CD4-positive, alpha-beta memory T cell (primary cell): ENCODE measurements at places on chromosomes 3 and 15.
A peak's percentile ranks its signal among the peaks of the same experiment; 100 is the strongest.

GRCh38 chr15:66746231-66746605 lies 44.2 kb downstream of the SMAD6 start:
- no peak for DNase-seq

GRCh38 chr15:71133747-71134472 lies 18.6 kb downstream of the THSD4 start:
- no peak for DNase-seq

DNA sequence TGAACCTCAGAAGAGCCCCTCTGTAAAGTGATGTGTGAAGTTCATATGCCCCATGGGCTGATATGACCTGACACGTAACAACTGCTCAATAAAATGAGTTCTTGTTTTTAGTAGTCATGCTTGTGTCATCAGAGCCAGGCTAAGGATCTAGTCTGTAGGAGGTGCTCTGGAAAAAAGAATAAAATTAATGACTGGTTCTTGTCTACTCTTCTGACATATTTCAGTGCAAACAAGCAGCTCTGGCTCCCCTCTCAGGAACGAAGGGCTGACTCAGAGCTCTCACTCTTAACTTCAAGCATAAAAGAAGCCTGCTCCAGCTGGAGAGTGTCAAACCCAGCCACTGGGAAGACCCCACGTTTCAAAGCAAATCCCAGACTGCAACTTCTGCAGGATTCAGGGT lies 77.0 kb downstream of the LRIG1 start:
- no peak for DNase-seq

GRCh38 chr3:175057401-175057800 lies 198.3 kb downstream of the NAALADL2 start:
- no peak for DNase-seq

DNA sequence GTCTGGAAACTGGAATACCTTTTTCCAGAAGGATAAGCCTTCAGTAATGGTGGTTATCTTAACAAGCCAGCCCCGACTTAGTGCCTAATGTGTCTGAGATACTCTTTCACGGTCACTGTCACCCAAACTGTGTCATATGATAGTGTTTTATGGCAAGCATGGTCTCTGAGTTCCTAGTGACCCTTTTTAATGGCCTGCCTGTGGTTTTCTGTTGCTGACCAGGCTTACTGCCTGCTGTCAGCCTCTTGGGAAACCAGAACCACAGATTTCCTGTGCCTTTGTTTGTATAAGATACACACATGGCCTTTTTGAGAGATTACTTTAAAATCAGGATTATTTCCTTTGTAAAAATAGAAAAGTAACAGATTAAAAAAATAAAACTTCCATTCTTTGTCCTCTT lies 22.4 kb downstream of the HPS3 start:
- DNase-seq = no peak

DNA sequence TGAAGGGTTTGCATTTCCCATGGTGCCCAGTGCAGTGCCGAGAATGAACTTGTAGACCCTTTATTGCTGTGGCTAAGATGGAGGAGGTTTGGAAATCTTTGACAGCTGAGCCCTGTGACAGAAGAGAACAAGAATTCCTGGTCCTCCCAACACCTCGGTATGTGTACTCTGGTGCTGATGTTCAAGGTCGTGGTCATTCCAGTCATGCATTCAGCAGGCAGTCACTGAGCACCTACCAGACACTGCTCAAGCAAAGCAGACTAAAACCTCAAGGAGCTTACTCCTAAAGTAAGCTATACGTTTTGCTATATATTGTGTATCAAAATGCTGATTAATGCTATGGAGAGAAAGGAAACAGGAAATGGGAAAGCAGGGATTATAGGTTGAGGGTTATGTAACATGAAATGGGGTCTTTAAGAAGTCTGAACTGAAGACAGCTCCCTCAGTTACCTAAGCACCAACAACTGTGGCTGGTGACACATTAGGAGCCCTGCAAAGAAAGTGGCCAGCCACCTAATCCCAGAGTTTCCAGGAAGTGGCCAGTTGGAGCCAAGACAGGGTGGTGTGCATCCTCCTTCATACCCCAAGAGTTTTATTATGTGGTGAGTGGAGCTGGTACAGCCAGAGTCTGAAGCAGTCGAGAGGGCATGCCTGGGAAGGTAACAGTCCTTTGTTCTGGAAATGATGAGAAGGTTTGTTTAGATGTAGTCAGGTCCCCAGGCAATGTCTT lies 65.0 kb downstream of the CCNL1 start:
- DNase-seq = no peak

GRCh38 chr3:4065085-4065484 lies 238.1 kb upstream of the SETMAR start:
- no peak for DNase-seq

DNA sequence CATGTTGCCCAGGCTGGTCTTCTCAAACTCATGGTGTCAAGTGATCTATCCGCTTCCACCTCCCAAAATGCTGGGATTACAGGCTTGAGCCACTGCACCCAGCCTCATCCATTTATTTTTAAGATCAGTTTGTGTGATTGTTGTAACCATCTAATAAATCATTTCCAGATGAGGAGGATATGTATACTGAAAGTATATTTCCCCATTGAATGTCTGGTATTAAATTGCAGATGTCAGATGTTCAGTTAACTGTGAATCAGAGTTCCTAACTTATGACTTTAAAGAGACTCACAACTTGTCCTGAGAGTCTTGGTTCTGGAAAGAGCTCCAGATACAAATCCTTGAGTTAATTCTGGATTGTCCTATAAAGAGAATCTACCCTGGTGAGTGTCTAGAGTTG lies 62.4 kb downstream of the TRIM71 start:
- no peak for DNase-seq

- DNase-seq = no peak
These were observed 549.0 kb downstream of the ROBO2 start for GRCh38 chr3:77588863-77589262.

DNA sequence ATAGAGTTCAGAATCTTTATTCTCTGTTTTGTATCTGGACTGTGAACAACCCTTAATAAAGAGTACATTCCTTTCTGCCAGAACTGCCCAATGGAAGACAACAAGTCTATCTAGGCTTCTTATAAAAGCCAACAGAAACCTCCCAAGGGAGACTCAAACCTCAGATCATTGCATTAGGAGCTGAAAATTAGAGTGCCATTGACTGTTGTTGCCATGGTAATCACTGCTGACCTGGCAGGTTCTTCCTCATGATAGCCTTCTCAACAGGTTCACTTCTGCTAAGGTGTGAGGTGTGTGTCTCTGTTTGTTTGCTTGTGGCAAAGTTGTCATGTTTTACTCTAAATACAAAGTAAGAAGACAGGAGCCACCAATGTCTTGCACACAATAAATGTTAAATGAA lies 79.2 kb downstream of the TMEM108 start:
- no peak for DNase-seq

GRCh38 chr15:40392986-40393948 lies 10.7 kb downstream of the KNSTRN start:
- no peak for DNase-seq

- DNase-seq = no peak
These were observed 537.8 kb upstream of the DPPA4 start for GRCh38 chr3:109874896-109875708.

- DNase-seq = no peak
These were observed 68.9 kb downstream of the TFRC start for GRCh38 chr3:196012941-196013476.

DNA sequence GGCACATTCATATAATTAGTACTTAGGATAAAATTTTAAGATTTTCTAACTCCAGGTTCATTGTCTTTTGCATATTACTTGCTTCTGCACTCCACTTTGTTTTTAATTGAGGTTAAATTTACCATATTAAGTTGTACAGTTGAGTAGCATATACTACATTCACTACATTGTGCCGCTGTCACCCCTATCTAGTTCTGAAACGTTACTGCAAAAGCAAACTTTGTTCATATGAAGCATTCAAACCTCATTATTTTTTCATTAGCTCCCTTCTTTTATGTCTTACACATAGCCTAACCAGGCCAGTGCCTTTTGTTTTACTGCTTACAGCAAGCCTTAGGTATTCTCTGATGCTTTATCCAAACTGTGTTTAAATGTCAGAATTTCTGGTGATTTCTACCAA lies 183.1 kb upstream of the CGNL1 start:
- no peak for DNase-seq

GRCh38 chr15:56916825-56917477 lies 1.5 kb upstream of the TCF12 start:
- no peak for DNase-seq

DNA sequence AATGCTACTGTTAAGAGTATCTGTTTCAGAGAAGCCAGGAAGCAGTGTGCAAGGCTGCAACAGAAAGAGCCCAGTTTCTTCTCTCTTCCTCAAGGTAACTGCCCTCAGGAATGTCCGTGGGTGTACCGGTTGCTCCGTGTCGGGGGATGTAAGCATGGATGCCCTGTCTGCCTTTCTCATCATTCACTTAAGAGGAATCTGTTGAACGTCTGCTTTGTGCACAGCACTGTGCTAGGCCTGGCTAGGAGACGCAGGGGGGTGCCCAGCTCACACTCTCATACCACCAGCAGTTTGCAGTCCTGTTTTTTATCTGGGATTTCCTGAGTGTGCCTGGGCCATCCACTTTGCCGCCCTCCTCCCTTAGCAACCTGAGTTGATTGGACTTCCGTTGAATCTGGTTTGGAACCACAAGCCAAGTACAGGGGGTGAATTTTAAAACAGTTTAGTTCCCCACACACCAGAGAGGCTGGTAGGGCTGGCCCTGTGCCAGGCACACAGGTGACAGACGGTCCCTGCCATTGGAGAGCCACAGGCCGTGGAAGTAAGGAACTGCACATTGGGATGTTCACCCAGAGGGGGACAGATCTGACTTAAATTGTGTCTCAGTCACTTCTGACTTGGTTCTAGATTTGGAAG lies 11.2 kb downstream of the BOC start:
- DNase-seq = no peak

- no peak for DNase-seq
These were observed 5.0 kb downstream of the NUDT16 start for GRCh38 chr3:131386429-131387165.

DNA sequence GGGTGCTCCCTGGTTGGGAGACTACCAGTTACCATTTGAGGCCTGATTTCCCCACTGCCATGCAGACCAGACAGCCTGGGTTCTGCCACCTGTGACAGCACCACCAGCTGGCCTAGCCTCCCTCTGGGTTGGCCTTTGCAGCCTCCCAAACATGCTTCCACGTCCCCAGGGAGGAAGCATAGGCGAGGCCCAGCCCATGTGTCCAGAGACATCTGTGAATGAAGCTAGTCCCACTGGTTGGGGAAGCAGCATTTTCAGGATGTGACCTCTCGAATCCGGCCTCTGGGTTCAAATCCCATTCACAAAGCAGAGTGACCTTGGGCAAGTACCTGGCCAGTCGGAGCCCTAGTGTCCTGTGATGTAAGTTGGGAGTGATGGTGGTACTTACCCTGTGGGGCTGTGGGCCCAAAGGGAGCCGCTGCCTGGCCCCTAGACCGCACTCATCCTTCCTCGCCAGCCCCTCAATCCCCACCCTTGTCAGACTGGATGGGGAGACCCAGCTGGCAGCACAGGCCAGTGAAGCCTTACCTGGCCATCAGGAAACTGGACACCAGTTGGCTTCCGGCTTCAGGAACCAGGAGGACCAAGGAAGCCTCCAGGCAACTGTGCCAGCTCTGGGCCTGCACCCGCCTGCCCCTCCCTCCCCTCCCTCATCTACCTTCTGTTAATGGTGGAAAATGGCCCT lies 6.0 kb downstream of the KLF15 start:
- DNase-seq = no peak

DNA sequence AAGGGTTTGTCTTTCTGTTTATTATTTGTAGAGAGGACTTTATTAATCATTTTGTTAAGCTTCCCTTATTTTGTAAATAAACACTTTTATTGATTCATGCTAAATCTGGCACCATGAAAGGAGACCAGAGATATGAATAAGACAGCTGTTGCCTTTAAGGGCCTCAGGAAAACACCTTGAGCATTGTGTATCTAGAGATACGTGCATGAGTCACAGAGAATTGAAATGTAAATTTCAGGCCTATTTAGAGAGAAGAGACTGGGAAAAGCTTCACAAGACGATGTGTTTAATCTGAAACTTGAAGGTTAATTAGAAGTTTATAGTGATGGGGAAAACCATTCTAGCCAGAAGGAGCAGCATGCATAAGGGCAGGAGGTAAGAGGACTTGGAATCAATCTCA lies 28.6 kb upstream of the UTS2B start:
- DNase-seq = no peak

GRCh38 chr3:106114220-106114619 lies 245.4 kb upstream of the CBLB start:
- DNase-seq = no peak

GRCh38 chr15:73590263-73590662 lies 42.9 kb downstream of the NPTN start:
- no peak for DNase-seq

- DNase-seq = no peak
These were observed 95.7 kb downstream of the CPN2 start for GRCh38 chr3:194255252-194256039.

- no peak for DNase-seq
These were observed 1.4 kb downstream of the FOXP1 start for GRCh38 chr3:71582036-71582611.

GRCh38 chr3:27659279-27660021 lies 62.7 kb downstream of the EOMES start:
- DNase-seq = peak; percentile 42

- DNase-seq = no peak
These were observed 120.2 kb upstream of the PFN2 start for GRCh38 chr3:150090877-150091276.

DNA sequence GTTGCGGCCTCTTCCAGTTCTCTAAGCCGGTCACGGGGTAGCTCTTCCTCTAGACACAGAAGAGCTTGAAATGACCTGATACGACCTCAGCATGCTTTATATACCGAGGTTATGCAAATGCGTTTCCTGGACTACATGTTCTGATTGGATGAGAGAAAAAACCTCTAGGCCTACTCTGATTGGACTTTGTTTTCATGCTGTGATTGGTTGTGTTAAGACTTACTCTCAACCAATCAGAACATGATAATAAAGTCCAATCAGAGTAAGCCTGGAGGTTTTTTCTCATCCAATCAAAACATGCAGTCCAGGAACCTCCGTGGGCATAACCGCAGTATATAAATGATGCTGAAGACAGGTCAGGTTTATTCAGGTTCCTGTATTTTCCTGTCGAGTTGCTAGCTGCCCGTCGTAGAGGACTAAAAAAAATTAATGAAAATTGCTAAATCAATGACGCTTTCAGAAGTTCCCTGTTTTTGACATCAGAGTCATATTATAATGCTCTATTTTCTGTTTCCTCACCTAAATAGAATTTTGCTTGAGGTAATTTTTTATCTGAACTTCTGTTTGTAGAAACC lies 177.4 kb downstream of the POTEB3 start:
- no peak for DNase-seq

GRCh38 chr3:148026009-148026588 lies 616.9 kb downstream of the ZIC1 start:
- no peak for DNase-seq

GRCh38 chr3:65490114-65490513 lies 548.6 kb downstream of the MAGI1 start:
- no peak for DNase-seq

- DNase-seq = peak; percentile 64
These were observed 125.3 kb upstream of the BNIP2 start for GRCh38 chr15:59814409-59814808.

GRCh38 chr15:31758126-31758525 lies 272.2 kb upstream of the CHRNA7 start:
- DNase-seq = no peak

- peak; percentile 63 for DNase-seq
These were observed 486 bp downstream of the LSG1 start for GRCh38 chr3:194671511-194671899.
